ENCODE measurements at places on chromosomes 2 and 18.

GRCh38 chr2:44181648-44182047 is 13.0 kb downstream of the PPM1B start:
- peak; percentile 64 for DNase-seq

DNA sequence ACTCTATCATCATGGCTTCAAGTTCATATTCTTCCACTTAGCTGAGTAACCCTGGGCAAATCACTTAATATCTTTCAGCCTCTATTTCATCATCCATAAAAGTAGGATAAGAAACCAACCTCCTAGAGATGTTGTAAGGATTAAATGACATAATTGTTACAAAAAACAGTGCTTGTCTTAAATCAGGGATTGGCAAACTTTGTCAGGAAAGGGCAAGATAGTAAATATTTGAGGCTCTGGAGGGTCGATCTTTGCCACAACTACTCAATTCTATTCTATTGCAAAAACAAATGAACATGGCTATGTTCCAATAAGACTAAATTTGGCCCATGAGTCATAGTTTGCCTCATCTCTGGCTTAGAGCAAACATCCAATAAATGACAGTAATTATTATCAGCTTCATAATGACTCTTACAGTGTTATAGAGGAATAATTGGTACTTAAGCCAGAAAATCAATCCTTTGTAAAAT is 184.7 kb downstream of the SATB2 start:
- DNase-seq: no peak

DNA sequence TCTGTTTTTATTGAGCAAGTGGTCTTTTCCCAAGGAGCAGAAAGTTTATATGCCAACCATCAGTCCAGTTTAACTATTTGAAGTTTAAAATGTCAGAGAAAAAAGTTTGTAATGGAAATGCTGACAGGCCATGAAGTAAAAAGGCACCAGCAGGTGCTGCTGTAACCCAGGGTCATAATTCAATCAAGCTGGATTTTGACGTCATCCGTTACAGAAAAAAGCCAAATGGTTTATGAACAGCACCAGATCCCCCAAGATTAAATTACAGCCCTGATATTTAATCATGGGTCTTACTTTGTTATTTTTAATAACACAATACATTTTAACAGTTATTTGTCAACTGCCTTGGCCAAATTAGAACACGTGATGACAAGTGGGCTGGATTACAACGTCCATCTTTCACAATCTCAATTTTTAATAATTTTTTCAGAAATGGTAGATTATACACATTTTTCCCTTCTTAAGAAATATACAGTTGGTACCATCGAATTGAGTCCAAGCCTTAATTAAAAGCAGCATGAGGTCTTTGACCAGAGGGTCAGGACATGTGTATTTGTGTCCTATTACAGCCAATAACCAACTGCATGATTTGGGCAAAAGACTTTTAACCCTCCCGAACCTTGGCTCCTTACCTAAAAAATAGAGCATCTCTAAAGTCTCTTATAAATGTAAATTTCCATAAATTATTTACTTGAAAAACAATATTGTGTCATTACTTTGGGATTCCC is 10.0 kb downstream of the TCF4 start:
- DNase-seq: peak; percentile 64

DNA sequence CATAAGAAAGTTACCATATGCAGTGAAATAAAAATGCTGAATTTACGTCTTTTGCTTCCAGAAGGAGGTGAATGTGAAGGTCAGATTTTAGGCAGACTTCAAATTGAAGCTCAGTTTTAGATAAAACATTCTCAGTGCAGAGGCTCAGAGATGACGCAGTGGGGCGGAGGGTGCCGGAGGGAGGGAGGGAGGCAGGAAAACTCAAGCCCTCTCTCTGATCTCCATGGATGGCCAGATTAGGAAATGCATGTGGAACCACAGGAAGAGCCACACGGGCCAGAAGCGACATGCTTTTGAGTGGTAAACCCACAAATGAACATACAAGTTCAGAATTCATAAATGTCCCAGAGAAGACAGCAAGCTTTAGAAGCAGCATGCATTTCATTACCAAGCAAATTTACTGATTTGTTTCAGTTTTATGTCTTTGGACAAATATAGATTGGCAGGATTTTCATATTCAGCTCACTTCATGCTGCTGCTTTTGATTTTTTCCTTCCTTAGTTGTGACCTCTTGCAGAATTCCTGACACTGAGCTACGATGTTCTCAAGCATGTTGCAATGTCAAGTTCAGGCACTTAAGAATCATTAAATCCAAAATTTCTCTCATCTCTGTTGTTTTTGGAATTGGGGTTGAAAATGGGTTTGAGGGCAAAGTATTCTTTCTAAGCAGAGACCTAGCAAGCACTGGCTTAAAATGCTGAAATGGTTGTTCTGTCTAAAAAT is 29.7 kb upstream of the APCDD1 start:
- DNase-seq: no peak

DNA sequence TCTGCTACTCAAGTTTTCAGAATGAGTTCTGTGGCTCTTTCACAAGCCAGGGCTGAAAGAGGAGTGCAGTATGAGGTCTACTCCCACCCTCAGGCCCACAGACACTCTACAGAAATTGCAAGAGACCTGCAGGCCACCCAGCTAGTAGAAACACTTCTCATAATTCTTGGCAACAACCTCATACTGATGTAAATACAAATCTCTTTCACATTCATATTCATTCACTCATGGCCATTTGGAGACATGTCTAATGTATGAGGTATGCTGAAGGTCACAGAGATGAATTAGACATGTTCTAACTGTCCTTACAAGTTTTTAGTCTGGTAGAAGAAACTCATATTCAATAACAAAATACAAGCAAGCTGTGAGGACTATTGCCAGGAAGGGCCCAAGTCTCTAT is 83.8 kb upstream of the KLHL29 start:
- DNase-seq: no peak

GRCh38 chr2:194686569-194686968 is 970.5 kb upstream of the SLC39A10 start:
- DNase-seq: peak; percentile 5

- no peak for DNase-seq
Measured at GRCh38 chr18:49431165-49431962, 29.1 kb downstream of the DYM start.

GRCh38 chr2:101405351-101405899 is 18.1 kb upstream of the CREG2 start:
- DNase-seq: peak; percentile 54

- DNase-seq: no peak
Measured at GRCh38 chr2:106026271-106027190, 167.6 kb downstream of the UXS1 start.

- DNase-seq: no peak
Measured at GRCh38 chr2:47558768-47559684, 156.1 kb downstream of the MSH2 start.

- no peak for DNase-seq
Measured at GRCh38 chr18:27778925-27779324, 398.0 kb downstream of the CDH2 start.

DNA sequence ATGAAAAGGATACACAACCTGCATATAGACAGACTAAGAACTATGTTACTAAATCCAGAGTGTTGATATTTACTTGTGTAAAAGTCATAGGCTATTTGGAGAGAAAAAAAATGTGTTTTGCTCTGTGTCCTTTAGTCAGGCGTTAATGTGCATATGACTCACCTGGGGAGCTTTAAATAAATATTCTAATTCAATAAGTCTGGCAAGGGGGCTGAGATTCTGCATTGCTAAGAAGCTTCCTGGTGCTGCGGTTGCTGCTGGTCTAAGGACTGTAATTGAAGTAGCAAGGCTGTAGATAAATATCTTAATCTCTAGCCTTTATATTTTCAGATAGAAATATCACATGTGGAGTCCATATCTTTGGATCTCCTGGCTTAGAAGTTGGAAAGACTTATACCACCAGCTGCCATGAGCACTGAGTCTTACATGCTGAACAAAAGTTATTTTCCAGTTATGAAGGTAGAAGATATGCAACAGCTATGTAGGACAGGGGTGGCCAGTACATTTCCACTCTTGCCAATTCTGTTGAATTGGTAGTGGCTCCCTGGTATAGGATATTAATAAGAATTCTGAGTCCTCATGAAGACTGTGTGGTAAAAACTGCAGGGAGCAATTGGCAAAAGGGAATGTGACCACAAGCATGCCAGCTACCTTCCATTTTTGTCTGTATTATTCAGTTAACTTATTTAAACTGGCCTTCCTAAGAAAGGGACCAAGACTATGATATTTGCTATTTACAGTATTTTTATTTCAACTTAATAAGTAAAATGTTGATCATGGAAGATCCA is 4.8 kb downstream of the SPAG16 start:
- DNase-seq: no peak

DNA sequence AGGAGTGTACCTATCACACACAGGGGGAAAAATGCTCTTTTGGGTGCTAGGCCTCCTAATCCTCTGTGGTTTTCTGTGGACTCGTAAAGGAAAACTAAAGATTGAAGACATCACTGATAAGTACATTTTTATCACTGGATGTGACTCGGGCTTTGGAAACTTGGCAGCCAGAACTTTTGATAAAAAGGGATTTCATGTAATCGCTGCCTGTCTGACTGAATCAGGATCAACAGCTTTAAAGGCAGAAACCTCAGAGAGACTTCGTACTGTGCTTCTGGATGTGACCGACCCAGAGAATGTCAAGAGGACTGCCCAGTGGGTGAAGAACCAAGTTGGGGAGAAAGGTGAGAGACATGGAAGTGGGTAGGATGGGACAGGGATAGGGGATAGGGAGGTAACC is 12.2 kb downstream of the DHRS9 start:
- no peak for DNase-seq

- no peak for DNase-seq
Measured at GRCh38 chr2:111176867-111177266, 56.2 kb downstream of the BCL2L11 start.

GRCh38 chr2:70757966-70758365 is 10.0 kb downstream of the ADD2 start:
- no peak for DNase-seq

DNA sequence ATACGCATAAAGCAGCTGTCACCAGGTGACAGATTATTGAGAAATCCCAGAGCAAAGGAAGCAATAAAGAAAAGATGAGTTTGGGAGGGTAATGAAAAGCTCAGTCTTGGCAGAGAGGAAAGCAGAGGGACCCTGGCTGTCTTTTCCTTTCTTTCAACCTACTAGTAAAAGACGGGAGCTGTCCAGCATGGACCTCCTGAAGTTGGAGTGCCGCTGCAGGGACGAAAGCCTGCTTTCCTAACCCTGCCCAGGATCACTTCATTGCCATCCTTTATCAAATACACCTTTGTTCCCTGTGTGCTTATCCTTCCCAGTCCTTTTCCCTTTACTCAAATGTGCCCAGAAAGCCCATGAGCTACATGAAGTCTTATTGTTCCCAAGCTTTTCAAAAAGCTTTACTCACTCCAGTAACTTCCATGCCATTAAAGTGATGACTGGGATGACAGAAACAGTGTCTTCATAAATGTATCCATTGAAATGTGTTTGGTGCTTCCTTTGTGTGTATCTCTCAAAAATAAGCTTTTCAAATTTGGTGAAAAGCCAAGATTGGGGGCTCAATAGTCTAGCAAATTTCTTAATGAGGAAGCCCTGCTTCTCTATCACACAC is 3.7 kb upstream of the SPR start:
- DNase-seq: peak; percentile 70

DNA sequence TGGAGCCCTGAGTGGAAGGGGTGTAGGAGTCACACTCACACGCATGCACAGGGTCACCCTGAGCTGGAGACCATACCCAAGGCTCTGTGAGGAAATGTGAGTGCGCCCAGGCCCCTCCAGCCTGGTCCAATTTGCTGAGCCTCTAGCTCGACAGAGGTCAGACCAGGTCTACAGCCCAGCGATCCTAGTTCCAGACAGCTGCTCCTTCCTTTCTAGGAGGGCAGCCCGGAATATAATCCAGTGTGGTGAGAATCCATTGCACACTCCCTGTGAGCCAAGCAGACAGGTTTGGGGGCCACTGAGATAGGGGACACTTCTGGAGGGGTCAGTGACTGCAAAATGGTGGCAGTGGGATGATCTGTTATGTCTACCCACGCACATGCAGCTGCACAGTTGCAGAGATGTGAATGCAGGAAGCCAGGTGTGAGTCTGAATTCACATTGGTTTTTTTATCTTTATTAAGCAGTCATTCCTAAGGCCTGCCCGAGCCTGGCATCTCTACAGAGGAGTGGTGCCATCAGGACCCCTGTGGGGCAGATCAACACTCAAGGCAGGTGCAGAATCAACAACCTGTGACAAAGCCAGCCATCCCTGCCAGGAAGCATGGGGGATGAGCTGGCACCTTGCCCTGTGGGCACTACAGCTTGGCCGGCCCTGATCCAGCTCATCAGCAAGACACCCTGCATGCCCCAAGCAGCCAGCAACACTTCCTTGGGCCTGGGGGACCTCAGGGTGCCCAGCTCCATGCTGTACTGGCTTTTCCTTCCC is at the start of gene GPR148:
Gene GPR148, plus strand, starts transcription at position 522 of the 768 bp plus-strand sequence. Its CDS starts 82 bp downstream, at position 604.
- DNase-seq: no peak

GRCh38 chr2:202643012-202643858 is 8.5 kb downstream of the FAM117B start:
- DNase-seq: peak; percentile 14

DNA sequence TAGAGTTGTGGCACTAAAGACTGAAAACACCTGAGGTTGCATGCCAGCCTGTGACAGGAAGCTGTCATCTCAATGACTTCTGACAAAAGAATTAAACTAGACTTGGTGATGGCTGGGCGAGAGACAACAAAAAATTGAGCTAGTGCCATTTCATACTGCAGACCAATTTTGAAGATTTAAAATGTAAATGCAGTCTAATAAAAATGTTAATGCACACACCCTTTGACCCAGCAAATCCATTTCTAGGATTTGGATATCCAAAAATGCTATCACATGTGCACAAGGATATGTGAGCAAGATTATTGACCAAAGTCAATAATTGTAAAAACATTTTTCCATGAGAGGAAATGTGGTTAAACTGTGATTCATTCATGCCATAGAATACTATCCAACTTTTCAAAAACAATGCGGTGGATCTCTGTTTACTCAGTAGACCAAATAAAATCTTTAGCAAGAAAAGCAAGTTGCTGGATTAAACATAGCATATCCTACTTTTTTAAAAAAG is 5.6 kb downstream of the FBXO36 start:
- no peak for DNase-seq

- DNase-seq: no peak
Measured at GRCh38 chr2:14475994-14476393, 156.5 kb upstream of the LRATD1 start.

- DNase-seq: no peak
Measured at GRCh38 chr18:74914052-74914591, 294.8 kb downstream of the PTGR3 start.

- DNase-seq: no peak
Measured at GRCh38 chr2:207953354-207953753, 72.0 kb downstream of the PLEKHM3 start.

DNA sequence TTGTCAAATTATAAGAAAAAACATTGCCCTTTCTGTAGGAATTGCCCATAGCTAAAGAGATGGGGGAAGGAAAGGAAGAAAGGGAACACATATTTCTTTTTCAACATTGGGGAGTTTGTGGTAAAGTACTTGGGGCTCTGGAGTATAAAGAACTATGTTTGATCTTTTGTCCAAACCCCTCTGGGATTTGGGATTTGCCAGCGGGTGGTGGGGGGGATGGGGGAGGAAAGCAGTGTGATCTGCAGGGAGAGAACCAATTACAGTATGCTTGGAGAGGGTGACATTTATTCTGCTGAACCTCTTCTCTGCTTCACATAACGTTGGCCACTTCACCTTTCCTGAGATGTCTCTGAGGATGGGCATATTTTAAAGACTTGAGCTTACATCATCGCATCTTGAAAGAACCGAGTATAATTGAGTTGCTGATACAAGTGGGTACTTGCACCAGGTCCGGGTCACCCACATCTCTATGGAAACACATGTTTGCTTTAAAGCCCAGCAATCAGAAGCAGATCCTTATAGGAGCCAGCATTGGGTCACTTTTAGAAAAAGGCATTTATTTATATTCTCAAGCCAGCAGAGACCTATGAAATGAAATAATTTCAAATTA is 73.1 kb downstream of the SPATS2L start:
- DNase-seq: no peak
